ENCODE measurements at places on chromosomes 5 and 9.

DNA sequence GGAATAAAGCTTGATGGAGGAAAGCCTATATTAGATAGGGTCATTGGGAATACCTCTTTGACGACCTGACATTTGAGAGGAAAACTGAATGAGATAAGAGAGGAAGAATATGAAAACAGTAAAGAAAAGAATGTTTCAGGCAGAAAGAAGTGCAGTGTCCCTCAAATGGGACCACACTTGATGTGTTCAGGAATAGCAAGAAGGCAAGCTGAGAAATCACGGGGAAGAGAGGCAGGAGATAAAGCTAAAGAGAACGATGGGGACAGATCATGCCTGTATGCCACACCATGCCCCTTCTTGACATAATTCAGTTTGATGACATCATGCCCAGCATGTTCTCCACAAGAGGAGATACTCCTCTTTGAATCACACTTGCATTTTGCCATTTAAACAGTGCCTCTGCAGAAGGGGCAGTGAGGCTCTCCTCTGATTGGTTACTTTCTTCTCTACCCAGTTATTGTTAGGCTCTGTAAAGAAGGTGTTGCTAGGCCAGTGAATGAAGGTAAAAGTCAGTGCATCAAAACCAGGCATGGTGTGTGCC, 7.6 kb downstream of the AP3S1 start:
- no peak for DNase-seq

DNA sequence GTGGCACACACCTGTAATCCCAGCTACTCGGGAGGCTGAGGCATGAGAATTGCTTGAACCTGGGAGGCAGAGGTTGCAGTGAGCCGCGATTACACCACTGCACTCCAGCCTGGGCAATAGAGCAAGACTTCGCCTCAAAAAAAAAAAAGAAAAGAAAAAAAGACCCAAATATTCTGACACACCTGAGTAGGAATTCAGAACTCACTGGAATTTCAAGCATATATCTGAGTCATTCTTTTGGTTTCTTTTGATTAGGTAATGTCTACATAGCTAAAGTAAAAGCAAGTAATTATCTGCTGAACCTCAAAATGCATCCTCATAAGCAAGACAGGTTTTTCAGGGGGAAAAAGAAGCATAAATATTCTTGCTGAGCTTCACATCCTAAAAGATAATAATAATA, 35.9 kb downstream of the ANKRD31 start:
- DNase-seq: no peak

GRCh38 chr5:72013766-72014624, 93.3 kb upstream of the MAP1B start:
- no peak for DNase-seq

DNA sequence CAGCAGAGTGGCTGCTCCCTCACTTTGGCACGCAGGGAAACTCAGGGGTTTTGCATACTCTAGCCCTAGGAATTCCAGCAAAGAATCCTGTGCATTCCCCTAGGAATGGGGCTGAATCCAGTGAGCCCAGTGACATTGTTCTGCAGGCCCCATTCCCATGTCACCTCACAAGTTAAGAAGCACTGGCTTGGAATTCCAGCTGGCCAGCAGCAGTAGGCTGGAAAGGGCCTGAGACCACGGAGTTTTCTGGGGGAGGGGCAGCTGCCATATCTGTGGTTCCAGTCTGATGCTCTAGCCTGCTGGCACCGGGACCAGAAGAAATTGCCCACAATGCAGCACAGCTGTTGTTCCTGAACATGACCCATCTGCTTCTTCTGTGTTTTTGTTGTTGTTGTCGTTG, 217.6 kb upstream of the DMRTA1 start:
- DNase-seq: no peak

- DNase-seq: no peak
Observed at GRCh38 chr5:610744-611730, 1.1 kb upstream of the CEP72 start.

GRCh38 chr9:99140685-99141314, 35.9 kb downstream of the TGFBR1 start:
- no peak for DNase-seq

- DNase-seq: no peak
Observed at GRCh38 chr9:27590651-27591050, 17.4 kb upstream of the C9orf72 start.

DNA sequence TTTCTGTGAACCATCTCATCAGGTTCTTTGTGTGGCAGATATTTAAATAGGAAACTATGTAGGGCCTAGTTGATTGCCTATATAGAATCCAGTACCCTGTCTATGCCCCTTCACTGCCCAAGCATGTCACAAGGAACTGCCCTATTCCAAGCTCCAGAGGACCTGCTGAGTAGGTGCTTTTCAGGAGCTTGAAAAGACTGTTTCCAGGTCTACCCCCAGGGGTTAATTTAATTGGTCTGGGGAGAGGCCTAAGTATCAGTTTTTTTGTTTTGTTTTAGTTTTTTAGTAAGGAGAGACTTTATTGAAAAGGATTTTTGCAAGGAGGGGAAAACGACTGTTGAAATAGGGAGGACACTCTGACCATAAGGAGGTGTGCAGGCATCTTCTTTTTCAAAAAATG, 43.3 kb downstream of the EXOSC2 start:
- no peak for DNase-seq

DNA sequence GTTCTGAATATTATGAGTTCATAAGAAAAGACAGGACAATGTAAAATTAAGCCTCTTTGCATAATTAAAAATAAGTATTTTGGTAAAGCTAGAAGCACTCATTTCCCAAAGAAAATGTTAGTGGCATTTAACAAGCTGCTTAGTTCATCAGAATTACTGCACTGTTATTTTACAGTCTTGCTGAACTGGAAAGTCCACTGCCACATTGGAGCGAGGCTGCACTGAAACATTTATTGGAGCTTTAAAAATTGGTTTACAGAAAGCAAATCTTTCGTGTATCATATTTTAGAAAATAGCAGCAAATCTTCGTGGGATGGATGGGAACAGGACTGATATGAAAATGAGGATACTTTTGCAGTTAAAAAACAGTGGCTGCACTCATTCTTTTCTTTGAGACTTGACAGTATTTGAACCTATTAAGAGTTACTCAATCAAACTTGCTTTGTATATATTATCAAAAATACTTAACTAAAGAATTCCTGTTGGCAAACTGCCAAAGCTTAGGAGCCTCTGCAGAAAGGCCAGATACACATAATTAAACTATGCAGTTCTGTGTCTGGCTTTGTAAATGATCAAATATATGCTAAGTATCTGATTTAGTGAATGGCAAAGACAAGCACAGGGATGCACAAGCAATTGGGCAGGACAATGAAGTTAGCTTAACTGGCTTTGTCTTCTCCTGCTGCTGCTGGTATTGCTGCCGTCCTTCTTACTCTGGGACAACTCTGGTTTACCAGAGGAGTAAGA, 16.5 kb upstream of the FBXL7 start:
- no peak for DNase-seq

DNA sequence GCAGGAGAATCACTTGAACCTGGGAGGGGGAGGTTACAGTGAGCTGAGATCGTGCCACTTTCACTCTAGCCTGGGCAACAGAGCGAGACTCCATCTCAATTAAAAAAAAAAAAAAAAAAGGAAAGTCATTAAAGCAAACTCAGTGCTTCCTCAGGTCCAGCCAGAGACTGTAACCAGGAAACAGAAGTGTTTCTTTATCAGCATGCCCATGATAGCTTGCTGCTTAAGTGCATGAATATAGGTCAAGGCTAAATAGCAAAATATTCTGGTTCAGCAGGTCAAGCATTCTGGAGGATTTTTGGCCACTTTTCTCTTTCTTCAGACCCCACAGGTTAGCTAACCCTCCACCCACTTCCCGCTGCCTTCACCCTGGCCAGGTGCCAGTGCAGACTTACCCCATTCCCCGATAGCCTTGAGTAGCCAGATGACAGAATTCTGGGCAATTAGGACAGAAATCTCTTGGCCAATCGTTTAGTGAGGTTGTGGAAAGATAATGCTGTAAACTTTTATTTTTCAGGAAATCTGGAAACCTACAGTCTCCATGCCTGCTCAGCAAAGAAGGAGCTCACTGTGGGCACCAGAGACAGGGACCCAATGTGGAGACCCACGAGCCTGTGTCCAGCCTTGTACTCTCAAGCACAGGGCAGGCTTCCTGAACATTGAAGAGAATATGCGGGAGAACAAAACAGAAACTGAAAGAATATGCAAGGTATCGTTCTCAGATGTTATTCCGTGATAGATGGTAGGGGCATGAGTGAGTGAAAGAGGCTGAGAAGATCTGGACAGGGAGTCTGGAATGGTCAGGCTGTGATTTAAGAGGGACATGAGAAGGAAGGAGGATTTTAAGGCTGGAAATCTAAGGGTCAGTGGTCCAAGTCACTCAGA, 4.2 kb upstream of the UGT3A2 start:
- no peak for DNase-seq

GRCh38 chr9:76624391-76625048, 139.7 kb upstream of the PCA3 start:
- DNase-seq: no peak

DNA sequence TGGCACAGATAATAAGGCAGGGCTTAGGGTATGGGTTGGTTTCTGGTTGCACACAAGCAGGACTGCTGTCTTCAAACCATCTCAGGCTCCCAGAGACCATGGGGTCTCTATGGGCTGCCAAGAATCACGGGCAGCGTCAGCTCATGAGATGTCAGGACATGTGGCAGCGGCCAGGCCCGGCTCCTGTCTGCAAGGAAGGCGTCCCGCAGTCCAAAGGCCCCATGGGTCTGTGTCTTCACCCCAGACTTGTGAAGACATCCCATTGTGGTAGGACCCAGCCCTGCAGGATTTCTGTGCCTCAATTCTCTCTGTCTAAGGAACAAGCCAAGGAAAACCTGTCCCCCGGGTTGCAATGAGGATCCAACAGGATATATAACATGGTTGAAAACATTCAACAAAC, 32.6 kb downstream of the IPPK start:
- DNase-seq: no peak

DNA sequence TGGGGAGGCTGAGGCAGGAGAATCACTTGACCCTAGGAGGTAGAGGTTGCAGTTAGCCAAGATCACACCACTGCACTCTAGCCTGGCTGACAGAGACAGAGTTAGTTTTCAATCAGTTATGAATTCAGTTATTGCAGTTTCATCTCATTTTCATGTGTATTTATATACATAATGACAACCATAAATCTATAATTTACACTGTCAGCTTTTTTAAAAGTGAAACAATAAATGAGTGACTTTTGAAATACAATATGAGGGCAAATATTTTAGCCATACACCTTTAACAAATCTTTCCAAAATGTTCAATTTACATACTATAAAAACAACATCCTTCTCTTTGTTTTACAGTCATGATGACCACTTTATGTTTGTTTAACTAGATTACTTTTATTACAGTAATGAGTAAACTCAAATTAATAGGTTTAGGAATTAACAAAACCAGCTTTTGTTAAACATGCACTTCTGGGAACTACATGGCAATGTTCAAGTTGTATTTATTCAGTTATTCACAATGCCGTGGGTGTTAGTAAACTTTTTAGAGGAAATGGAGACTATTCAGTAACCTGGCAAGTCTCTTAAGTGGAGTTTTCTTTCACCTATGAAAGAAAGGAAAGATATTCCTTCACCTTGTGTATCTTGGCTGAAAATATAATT, 12.7 kb downstream of the TYRP1 start:
- DNase-seq: no peak

DNA sequence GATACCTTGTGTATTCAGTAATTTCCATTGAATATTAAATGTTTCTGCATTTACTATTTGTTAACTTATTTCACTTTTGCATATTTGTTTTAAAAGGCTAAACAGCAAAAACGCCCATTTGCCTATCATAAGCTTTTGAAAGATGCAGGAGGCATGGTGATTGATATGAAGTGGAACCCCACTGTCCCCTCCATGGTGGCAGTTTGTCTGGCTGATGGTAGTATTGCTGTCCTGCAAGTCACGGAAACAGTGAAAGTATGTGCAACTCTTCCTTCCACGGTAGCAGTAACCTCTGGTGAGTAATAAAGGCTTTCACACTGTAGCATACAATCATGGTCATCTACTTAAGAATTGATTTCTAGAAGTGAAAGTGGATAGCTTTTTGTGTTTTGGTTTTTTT, 3.8 kb downstream of the NUP214 start:
- DNase-seq: no peak

GRCh38 chr5:137145721-137146120, 353.4 kb downstream of the SPOCK1 start:
- no peak for DNase-seq
